Fibroblast of gingiva (primary cell): ENCODE measurements at places on chromosomes 16 and 17.

GRCh38 chr16:58048494-58049231 lies 23.1 kb downstream of the MMP15 start:
- DNase-seq, result no peak

DNA sequence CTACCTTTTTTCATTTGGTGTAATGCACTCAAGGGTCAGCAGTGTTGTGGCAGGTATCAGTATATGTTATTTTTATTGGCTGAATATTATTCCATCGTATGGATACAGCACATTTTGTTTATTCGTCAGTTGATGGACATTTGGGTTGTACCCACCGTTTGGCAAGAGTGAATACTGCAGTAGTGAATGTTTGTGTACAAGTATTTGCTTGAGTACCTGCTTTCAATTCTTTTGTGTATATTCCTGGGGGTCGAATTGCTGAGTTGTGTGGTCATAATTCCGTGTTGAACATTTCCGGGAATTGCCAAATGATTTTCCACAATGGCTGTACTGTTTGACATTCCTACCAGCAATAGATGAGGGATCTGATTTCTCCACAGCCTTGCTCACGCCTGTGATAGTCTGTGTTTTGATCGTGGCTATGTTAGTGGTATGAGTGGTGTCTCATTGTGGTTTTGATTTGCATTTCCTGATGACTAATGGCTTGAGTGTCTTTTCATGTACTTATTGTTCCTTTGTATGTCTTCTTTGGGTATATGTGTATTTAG lies 108.4 kb downstream of the OR1D5 start:
- DNase-seq, result peak; percentile 96

- DNase-seq, result peak; percentile 9
Observed at GRCh38 chr17:73142872-73143381, 21.9 kb upstream of the SSTR2 start.

GRCh38 chr17:73265646-73266640 lies 4.3 kb upstream of the CPSF4L start:
- DNase-seq, result no peak
